ENCODE measurements at places on chromosomes 2 and 18.

DNA sequence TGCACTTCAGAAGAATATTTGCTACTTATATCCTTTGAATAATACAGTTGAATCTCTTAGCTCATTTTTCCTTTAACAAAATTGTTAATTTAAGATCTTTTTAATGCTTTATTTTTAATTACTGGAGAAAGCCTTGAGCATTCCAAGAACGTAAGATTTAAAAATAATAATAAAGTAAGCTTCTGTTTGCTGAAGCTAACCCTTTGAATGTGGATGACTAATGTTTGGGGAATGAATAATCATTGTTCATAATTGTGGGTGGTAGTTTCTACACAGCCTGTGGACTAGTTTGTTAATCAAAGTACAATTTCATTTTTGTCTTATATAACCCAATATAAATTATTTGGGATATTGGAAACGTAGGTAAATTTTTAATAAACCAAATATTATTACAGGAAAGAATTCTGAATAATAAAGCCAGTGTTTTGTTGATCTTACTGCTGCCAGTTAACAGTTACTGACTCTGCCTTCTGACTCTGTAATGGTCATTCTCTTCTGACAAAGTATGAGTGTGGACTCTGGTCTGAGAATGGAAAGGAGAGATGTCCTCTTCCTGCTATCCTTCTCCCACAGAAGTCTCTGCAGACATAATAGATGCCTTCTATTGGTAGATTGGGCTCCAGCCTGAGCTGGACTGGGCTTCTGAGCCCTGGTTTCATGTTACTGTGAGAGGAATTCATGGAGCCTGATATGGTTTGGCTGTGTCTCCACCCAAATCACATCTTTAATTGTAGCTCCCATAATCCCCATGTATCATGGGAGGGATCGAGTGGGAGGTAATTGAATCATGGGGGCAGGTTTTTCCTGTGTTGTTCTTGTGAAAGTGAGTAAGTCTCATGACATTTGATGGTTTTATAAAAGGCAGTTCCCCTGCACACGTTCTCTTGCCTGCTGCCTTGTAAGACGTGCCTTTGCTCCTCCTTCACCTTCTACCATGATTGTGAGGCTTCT, 292.7 kb upstream of the SLC39A10 start:
- DNase-seq, result no peak

DNA sequence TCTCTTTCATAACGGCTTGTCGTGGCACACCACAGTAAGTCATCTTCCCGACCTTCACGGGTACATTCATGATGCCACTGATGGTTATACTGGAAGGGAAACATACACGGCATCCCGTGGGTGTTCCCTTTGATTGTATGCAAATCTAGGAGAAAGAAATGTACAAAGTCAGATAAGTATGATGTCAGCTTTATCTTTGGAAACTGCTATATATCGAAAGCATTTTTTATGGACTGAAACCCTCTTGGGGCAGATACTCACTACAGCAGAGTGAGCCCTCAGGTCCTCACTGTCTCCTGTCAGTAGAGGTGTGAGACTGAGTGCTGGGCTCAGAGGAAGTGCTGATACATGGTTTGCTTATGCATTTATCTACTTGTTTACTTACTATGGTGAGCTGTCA, 20.4 kb downstream of the PLA2R1 start:
- peak; percentile 65 for DNase-seq

DNA sequence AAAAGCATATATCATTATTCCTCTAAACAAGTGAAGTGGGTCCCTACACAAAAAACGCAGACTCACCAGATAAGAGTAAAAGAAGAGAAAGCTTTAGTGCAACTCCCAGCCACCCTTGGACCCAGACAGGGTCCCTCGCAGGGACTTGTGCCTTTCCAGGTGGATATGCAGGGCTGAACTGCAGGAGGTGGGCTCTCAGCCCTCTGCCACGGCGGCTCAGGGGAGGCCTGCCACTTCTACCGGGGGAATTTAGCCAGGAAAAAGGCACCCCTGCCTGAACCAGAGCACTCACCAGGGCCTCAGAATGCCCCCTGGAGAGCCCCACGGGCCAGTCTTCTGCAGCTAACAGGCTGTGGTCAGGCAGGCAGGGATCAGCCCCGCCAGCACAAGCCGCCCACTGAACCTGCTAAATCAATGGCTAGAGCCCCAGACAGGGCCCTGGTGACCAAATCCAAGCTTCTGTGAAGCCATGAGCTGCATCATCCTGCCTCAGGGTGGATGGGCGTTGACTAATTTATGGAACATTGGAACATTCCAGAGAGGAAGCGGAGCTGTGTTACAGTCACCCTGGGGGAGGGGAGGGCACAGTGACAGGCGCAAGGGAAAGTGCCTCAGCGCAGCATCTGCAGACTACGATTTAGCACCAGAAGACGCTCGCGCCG, 209.3 kb downstream of the EIPR1 start:
- no peak for DNase-seq

GRCh38 chr2:126527836-126528490, 128.0 kb upstream of the GYPC start:
- DNase-seq, result peak; percentile 83

DNA sequence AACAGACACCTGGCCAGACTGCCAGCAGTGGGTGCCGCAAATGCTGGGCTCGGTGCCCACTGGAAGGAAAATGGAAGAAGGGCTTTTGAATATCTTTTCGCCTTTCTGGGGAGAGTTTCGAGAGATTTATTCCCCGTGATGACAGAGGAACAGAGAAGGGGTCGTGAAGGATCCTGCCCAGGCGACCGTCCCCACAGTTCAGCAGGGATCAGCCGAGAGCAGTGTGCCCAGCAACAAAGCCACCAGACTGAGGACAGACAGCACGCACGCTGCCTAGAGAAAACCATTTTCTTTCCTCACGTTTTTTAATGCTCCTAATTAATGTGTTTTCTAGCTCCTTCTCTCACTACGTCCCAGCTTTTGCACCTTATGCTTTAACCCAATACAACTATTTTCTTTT, 47.7 kb downstream of the XRCC5 start:
- DNase-seq, result no peak

DNA sequence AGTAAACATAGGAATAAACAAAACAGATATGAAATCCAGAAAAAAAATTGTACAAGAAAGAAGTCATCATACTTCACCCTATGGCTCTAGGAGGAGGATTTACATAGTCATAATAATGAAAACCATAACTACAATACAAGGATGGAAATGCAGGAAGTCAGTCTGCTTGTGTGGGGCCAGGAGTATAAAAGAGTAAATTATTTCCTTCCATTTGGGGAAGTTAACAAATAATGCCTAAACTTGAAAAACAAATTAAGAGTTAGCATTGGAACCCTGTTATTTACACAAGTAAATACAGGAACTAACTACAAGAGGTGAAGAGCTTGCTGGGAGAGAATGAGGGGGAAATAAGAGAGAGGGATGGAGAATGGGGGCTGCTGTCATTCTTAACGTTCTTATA, 15.4 kb downstream of the TMEM163 start:
- no peak for DNase-seq

- peak; percentile 33 for DNase-seq
Measured at GRCh38 chr2:27051902-27052645, 606 bp downstream of the AGBL5 start.

GRCh38 chr2:114156366-114157056, 266.6 kb downstream of the ACTR3 start:
- DNase-seq, result no peak

DNA sequence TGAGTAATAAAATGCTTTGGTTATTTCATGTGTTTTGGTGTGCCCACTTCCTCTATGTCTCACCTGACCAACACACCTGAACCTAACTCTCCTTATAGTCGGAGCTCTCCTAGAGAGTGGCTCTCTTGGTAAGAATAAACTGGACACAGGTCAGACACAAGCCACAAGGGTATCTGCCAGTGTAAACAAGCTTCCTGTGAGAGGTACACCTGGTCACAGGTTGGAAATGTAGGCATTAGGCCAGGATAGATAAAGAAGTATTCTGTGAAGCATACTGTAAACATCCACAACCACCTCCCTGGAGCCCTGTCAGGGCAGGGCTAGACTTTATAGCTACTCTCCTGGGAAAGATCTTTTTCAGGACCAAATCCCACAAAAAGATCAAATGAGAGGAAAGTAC, 69.4 kb downstream of the ZDBF2 start:
- no peak for DNase-seq

GRCh38 chr2:117835990-117836760, 21.7 kb downstream of the DDX18 start:
- DNase-seq, result peak; percentile 73

DNA sequence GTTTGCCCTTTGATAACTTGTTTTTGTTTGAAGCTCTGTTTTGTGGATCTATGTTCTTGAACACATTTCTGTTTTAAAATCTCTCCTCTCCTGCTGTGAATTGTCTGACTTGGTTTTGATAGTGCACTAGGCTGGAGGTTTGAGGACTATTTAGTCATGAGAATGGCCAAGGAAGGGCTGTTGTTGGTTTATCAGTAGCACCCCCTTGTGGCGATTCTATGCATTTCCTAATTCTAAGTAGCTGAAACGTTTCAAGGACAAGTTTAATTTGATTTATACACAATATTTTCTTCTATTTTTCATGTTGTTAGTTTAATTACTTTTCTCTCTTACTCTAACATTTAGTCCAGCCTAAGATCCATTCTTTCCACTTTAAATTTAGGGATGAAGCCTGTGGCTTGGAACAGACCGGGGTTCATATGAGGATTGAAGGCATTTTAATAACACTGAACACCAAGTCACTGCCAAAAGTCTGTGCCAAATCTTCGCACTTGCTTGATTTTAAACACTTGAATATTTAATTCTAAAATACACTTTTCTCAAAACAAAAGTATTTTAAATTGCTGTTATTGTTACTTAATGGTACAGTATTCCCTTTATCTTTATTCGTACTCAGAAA, 166.0 kb downstream of the SOCS6 start:
- peak; percentile 45 for DNase-seq

DNA sequence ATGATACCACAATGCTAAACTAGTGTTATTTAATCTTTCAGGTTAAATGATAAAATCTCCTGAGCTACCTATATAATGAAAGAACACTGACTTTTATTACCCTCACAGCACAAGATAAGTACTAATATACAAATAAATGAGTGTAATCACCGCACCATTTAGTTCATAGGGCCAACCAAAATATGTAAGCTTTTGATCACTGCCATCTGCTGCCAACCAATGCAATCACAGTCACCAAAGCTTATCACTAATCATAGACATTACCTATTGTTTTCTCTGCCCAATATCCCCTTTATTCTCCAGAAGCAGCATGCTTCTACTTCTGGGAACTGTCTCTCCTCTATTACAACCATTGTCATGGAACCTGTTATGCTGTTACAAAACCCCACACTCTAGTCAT, 151.6 kb upstream of the LRATD1 start:
- no peak for DNase-seq

DNA sequence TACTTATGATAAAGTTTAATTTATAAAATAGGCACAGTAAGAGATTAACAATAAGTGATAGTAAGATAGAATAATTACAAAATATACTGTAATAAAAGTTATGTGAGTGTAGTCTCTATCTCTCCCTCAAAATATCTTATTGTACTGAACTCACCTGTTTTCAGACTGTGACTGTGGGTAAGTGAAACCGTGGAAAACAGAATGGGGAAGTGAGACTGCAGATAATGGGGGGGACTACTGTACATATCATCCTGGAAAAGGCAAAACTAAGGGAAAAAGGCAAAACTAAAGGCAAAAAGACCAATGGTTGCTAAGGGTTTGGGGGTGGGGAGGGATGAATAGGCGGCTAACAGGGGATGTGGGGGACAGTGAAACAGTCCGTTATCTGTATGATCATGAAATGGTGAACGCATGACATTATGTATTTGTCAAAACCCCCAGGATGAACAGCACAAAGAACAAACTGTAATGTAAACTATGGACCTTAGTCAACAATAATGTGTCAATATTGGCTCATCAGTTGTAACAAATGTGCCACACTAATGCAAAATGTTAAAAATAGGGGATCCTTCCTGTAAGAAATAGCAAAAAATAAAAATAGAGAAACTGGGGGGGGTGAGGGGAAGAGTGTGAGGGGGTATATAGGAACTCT, 93.8 kb downstream of the EPB41L3 start:
- DNase-seq, result no peak

DNA sequence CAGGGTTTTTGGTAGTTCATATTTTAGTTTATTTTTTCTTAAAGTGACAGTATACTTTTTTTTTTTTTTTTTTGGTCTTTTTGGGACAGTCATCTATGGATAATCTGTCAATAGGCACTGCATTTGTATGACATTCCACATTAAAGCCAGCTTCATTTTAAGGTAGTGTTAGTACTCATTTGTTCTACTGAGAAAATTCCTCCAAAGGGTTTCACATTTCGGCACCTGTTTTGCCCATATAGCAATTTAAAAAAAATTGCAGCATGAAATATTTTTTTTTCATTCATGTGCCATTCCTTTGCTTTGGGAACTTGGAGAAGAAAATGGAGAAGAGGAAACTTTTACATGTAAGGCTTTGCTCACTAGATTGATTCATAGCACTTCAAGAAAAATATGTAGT, 276.3 kb upstream of the TCF4 start:
- no peak for DNase-seq

DNA sequence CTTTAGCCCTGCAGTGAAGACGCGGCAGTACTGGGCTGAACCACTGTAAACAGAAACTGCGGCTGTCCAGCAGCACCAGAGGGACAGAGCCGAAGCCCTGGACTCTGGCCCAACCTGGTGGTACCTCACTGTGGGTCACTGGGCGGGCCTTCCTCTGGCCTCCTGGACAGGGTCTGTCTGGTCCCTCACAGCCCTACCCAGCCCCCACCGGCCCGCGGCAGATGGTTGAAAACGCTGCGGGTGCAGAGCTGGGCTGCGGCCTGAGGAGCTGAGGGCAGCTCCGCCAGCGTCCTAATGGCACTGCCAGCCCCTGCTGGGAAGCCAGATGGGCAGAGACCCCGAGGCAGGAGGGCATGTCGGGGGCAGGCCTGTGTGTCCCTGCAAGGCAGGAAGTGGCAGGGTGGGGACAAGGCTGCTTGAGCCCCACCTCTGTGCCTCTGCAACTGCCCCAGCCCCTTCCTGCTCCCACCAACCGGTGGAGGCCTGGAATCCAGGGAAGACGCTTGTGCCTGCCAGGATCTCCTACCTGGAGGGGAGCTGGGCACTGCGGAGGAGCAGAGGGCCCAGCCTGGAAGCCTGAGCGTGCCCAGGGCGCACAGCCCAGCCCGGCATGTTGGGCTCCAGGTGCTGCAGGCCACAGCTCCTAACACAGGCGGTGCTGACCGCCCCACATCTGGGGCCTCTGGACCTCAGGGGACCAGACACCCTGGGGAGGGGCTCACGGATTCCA, 36.3 kb downstream of the HS6ST1 start:
- no peak for DNase-seq

DNA sequence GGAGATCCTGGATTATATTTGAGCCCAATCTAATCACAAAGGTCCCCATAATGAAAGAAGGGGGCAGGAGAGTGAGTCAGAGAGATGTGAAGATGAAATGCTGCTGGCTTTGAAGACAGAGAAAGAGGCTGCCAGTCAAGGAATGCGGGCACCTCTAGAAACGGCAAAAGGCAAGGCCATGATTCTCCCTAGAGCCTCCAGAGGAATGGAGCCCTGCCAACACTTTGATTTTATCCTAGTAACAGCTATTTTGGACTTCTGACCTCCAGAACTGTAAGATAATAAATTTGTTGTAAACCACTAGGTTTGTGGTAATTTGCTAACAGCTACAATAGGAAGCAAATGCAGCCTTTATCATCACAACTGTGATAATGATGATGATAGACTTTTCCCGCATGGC, 32.9 kb downstream of the LBH start:
- no peak for DNase-seq
